Renal cortex interstitium (tissue), 15 donors: ENCODE measurements at places on chromosomes 6 and 20. TPM values are rescaled to one million over a fixed set of nuclear protein-coding genes. Genes with fewer than 3 reads are reported as not detected.

DNA sequence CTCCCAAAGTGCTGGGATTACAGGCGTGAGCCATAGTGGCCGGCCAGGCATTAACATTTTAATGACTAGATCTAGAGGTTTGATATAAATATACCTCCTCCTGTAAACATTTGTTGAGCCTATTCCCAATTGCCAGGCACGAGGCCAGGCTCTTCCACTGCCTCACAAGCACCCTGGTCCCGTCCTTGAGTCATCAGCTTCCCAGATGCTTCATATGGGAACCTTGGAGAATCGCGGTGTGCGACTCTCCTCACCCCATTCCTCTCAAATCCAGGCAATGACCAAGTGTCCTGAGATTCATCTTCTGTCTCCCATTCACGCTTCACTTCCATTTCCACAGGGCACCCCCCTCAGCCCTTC, 35.9 kb upstream of the PIM1 start:
- DNase-seq = no peak

The ADGRF1 gene
- 43.1 TPM for polyA plus RNA-seq

The PNLDC1 gene
- 0.14 TPM for polyA plus RNA-seq

The SNAP25 gene
- 6.4 TPM for polyA plus RNA-seq

The HS3ST5 gene
- 1.4 TPM for polyA plus RNA-seq

The AKAP7 gene
- polyA plus RNA-seq = 10.4 TPM

The CFAP61 gene
- polyA plus RNA-seq = 4.9 TPM

The RAB44 gene
- 0.06 TPM for polyA plus RNA-seq

- no peak for DNase-seq
These were observed 14.4 kb upstream of the RNF24 start for GRCh38 chr20:4029505-4030467.

DNA sequence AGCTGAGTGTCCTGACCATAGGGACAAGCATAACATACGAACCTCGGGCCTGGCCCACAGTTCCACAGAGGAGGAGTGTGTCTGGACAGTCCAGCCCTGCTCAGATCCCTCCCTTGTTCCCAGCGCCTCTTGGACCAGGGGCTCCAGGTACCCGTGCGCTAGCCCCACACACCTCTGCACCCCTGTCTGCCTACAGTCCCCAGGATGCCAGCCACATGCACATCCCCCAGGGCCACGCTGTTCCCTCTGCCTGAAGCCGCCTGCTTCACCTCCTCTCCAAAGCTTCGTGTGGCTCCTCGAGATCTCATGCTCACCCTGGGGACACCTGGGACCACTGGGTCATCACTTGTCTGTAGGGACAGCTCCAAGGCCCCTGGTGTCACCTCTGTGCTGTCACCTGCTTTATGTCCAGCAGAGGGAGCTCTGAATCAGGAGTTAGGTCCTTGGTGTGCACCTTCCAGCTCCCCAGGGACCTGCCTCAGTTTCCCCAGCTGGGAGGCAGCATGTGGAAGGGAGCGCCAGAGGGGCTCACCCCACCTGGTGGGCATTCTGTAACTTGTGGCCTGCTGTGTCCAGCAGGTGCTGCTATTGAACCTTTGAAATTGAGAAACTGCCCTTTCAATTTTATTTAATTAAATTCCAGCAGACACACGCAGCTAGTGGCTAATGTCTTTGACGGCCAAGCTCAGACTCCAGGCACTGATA, 7.3 kb upstream of the YTHDF1 start:
- DNase-seq = no peak

GRCh38 chr20:62193079-62194025, 10.5 kb downstream of the MTG2 start:
- no peak for DNase-seq

DNA sequence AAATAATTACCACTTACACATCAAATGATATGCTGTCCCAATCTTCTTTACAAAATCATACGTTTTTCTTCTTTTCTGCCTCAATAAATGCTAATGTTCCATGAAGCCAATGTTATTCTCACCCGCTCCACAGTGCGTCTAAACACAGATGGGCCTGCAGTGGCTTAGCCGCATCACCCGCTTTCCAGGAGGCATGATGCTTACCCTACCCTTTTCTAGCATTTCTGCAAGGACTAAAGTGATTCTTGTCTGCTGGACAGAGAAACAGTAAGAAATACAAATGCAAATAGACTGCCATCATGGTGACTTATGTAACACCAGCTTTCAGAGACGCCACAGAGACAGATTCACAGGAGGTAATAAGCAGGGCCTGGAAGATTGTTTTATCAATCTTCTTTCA, 104.4 kb downstream of the RNASET2 start:
- no peak for DNase-seq

DNA sequence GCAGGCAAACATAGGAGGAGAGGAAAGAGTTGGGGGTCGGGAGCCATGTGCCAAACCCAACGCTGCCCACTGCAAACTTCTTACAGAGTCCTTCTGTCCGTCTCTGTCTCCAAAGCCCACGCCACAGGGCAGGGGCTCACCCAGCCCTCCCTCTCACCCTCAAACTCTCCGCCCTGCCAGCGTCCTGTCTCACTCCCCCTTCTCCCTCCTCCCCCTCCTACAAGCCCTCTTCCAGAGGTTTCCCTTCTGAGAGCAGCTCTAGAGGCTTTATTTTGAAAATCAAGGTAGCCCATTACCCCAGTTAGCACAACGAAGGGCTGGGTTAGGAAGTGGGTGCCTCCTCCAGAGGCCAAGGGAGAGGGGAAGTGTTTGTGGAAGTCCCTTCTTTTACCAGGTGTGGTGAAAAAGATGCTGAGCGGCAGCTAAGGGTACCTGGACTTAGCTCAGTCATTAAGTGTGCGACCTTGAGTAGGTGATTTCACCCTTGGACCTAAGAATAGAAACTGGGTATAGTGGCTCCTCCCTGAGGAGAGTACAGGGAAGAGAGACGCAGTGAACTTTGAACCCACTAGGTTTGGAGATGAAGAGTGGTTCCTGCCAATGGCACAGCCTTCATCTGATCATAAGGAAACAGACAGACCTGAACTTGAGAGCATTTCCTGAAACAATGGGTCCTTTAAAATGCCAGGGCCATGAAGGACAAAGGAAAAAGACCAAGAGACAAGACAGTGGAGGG, 123.8 kb downstream of the BANF2 start:
- DNase-seq = no peak

The DAAM2 gene
- 30.9 TPM for polyA plus RNA-seq

GRCh38 chr6:69987550-69987949, 121.2 kb downstream of the COL19A1 start:
- no peak for DNase-seq

The ZBTB46 gene
- 15.5 TPM for polyA plus RNA-seq

- no peak for DNase-seq
These were observed 70.3 kb upstream of the PAK5 start for GRCh38 chr20:9909167-9909566.

GRCh38 chr6:89310929-89311328, 4.2 kb downstream of the GABRR2 start:
- DNase-seq = no peak

- no peak for DNase-seq
These were observed 12.4 kb downstream of the SCML4 start for GRCh38 chr6:107811591-107812218.

The COL9A1 gene
- polyA plus RNA-seq = 39.5 TPM

The ACTL10 gene
- 0.33 TPM for polyA plus RNA-seq

GRCh38 chr20:50892394-50892793, 38.8 kb downstream of the ADNP start:
- DNase-seq = no peak

- DNase-seq = no peak
These were observed 1.2 kb downstream of the RNF217 start for GRCh38 chr6:124963416-124963785.

The GHRH gene
- polyA plus RNA-seq = not detected

- DNase-seq = no peak
These were observed 91.9 kb downstream of the CD164 start for GRCh38 chr6:109290143-109290931.

- no peak for DNase-seq
These were observed 35.6 kb upstream of the PNRC1 start for GRCh38 chr6:89045011-89045387.

GRCh38 chr6:108437821-108438220, 122.9 kb upstream of the FOXO3 start:
- no peak for DNase-seq

The PROKR2 gene
- 0.26 TPM for polyA plus RNA-seq

DNA sequence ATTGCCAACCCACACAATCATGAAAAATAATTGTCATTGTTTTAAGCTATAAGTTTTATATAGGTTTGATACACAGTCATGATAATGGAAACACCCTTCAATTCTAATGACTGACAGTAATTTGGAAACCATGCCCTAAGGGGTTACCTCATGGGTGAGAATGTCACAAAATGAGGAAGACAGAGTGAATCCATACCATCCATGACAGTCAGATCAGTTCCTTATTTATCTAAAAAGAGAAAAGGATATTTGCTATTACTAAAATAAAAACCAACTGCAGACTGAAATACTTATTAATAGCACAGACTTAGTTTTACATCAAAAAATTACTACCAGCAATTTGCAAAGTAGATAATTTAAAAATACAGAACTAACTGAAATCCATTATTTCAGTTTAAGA, 437.8 kb downstream of the UTRN start:
- no peak for DNase-seq

The PGC gene
- not detected for polyA plus RNA-seq

DNA sequence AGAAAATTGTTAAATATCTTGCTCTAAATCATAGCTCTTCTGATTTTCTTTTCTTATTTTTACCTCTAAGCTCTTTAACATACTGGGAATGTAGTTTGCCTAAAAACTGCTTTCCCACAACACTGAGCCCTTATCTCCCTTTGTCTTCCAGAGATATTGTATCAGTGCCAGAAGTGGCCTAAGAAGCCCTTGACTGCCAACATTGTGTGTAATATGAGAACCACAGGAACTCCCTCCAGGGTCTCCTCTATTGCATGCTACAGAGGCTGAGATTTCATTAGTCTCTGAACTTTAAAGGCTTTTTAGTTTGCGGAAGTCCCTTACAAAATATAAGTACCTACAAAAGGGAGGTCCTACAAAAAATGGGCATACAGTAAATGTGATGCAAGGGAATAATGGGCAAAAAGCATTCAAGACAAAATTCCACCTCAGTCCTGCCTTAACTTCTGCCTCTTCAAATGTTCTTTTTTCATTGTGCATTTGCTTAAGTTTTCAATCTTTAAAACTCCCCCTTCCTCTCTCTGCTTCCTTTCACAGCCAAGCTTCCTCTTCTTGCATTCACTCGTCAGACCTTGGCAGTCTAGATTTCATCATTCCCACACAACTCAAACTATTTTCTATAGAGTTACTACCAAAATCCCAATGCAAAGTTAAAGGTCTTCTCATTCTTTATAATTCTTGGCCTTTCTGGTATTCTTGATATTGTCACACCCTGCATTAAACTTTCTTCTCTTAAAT, 76.5 kb downstream of the ADGRG6 start:
- peak; percentile 31 for DNase-seq

GRCh38 chr6:134466771-134467525, 149.0 kb upstream of the SGK1 start:
- no peak for DNase-seq

GRCh38 chr6:43668151-43669028, 19.2 kb downstream of the MRPS18A start:
- peak; percentile 91 for DNase-seq

The PDCD2 gene
- 70.7 TPM for polyA plus RNA-seq

The GLP1R gene
- polyA plus RNA-seq = 0.93 TPM

- DNase-seq = no peak
These were observed 159.0 kb downstream of the ZNF217 start for GRCh38 chr20:53434662-53435061.

DNA sequence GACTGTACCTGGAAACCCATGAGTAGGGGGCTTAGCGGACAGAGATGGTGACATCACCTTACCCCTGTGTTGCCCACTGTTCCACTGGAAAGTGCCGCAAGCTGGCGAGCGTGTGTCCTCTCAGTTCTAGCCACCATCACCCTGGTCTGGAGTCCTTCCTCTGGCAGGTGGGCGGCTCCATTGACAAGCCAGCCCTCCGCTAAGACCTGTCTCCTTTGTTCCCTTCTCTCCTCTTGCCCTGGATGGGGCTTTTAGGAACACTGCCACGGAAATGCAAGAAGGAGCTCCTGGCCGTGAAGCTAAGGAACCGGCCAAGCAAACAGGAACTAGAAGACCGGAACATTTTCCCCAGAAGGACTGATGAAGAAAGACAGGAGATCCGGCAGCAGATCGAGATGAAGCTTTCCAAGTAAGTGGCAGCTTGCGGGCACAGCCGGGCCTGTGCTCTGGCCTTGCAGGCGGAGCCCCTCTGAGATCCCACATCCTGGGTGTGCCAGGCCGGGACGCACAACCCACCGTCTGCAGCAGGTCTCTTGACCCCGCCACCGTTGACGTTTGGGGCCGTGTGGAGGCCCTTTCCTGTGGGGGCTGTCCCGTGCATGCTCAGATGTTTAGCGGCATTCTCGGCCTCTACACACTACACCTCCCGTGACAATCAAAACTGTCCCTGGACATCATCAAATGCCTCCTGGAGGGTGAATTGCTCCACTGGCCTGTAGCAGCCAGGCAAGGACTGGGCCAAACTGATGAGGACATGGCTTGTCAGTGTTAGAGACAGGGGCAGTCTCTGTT, 127.5 kb downstream of the SYCP2 start:
- DNase-seq = no peak

DNA sequence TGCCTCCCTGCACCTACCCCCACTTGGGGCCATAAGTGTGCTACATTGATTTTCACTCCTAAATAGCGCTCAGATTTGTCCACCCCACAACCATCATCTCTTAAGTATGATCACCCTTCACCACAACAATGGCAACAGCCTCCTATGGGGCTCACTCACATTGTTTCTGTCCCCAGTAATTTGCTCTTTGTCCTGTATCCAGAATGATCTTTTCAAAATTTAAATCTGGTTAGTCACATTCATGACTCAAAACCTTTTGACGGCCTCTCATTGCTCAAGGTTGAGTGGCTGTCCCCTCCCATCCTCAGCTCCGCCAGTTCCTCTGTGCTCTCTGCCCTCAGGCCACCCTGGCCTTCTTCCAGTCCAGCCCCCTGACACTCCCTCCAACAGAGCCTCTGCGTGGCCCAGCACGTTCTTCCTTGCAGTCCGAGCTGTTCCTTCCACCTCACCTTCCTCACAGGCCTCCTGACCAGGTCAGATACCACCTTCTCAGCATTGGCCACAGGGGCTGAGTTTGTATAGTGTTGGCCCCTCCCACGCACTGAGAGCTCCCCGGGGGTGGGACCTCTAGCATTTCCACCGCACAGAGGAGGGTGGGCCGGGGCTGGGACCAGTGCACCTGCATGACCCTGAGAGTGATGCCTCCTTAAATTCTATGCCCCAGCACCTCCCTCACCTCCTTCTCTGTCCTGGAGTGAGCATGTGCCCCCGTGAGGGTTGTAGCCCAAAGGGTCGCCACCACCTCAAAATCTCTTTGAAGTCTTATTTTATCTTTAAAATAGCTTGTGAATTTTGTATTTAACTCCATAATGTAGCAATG, 2.4 kb upstream of the PPP1R3G start:
- no peak for DNase-seq

The CDSN gene
- not detected for polyA plus RNA-seq

The GUCA1A gene
- polyA plus RNA-seq = 0.23 TPM

DNA sequence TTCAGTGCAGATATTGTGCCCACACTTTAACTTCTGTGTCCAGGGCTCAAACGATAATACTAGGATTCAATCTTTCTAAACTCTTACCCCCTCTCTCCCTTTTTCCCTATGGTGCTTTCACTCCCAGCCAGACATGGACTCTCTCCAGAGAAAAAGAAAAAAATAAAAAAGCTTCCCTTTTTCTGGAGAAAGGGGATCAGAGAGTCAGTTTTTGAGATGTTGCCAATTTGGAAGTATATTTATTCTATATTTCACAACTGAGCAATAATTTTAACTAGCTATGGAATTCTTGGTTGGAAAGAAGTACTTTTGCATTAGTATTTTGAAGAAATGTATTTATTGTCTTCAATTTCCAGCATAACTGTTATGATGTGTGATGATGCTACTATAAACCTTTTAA, 72.2 kb upstream of the ZFP64 start:
- no peak for DNase-seq

The PHF10 gene
- polyA plus RNA-seq = 107 TPM

The KCNB1 gene
- 1.1 TPM for polyA plus RNA-seq
